ENCODE measurements at places on chromosomes 16 and 17.

DNA sequence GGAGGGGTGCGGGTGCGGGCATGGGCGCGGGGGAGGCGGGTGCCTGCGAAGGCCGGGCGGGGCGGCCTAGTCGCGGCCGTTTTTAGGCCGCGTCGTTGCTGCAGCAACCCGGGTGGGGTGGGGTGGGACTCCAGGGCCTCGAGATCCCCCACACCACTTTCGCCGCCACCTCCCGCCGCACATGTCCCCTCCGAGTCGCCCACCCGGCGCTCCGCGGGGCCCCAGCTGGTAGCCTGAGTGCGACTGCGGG is 11.3 kb downstream of the TBX2 start:
- no peak for DNase-seq

- DNase-seq: no peak
These were observed 12.7 kb upstream of the N4BP1 start for GRCh38 chr16:48622456-48623303.

GRCh38 chr17:57606111-57606875 is 138.8 kb downstream of the CCDC182 start:
- no peak for DNase-seq

DNA sequence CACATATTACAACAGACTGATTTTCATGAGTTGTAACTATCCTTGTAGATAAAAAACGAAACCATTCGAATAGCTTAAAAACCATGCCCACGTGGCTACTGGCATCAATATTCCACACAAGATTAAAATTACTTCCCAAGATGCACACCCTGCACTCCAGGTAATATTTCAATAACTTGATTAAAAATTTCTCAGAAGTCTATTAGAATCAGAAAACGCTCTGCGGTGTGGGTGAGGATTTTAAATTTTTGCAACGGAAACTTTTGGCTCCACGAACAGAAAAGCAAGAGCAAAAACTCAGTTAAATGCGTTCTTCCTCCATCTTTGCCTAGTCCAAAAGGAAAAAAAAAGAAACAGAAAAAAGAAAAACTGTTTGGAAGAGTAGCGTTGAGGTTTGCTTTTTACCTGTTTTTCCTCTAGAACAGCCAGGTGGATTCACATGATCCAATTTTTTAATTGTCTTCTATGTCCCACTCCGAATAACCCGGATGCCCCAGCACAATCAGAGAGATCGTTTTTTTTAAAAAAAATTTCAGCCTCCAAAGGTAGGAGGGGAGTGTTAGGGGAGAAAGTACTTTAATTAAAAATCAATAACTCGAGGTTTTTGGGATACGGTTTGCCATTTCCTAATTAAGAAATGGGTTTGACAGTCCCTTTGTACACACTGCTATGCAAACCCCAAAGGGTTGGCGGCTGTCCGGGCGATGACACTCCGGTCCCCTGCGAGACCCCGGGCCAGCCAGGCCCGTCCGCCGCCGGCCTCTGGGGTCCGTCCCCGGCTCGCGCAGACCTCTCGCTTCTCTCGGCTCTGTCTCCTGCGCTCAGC is 708 bp upstream of the NFAT5 start:
- no peak for DNase-seq

DNA sequence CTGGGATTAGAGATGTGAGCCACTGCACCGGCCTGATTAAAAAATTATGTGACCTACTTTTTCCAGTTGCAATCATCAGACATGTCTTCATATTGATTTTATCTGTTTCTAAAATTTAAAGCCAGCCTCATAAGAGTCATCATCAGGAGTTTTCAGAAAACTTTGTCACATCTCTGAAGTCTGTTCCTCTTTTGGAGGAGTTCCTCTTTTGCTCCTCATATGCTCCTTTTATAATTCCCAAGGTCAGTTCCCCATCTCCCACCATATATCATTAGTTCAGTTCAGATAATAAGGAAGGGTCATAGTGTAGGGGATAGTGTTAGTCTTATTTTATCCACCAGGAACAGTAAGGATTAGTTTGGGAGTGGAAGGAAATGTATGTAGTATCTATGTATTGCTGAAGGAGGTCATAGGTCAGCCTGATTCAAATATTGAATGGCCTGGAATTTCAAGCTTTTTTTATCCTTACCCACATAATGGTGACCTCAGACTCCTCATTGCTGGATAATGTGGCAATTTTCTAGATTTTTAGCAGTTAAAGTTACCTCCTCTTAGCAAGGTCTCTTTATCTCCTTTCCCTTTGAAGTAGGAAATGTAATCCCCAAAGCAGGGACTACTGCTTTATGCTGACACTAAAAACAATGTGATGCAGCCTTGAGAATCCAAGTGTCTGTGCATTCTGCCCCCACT is 13.8 kb upstream of the DUSP14 start:
- no peak for DNase-seq
